ENCODE measurements at places on chromosomes 3 and 15.

DNA sequence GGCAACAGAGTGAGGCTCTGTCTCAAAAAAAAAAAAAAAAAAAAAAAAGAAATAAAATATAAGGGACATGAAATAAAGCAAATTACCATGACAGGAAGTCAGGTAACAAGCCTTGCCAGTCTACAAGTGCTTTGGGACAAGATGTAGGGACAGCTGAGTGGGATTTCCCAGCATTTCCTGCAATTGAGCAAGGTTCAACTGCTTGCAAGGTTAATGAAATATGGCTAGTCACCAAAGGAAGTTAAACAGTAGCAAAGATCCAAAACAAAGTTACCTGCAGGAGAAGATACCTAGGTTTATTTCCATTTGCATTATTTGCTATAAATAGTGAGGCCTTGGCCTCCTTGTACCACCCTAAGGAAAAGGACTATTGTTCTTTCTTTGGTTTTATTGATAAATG lies 22.3 kb upstream of the CNOT10 start:
- no peak for DNase-seq

DNA sequence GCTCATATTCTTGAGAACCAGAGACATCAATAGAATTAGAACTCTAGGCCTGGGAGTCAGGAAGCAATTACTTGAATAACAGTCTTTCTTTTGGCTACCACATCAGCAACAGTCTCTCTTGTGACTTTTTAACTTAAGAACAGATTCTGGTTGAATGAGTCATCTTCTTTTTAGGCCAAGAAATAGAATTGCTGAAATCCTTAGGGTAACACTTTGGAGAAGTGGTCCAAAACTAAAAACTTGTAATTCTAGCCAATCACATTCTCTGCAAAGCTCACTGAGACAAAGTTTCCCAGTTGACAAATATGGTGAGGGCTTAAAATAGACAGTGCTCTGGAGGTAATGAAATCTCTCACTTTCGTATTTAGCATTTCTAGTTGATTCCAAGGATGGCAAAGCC lies 238.0 kb downstream of the SHOX2 start:
- DNase-seq: no peak

DNA sequence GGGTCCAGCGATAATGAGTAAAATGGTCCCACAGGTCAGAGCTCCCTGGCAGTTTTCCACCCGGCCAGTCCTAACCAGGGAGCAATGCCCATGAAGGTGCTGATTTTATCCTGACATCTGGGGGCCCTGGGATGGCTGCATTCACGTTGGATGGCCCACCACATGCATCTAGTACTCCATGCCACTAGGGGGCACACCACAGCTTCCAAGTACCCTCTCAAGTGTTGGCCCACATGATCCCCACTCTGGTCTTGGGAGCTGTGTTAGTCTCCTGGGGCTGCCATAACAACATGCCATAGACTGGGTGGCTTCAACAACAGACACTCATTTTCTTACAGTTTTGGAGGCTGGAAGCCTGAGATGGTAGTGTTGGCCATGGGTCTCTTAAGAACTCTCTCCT lies 225.5 kb downstream of the SLCO3A1 start:
- DNase-seq: no peak

DNA sequence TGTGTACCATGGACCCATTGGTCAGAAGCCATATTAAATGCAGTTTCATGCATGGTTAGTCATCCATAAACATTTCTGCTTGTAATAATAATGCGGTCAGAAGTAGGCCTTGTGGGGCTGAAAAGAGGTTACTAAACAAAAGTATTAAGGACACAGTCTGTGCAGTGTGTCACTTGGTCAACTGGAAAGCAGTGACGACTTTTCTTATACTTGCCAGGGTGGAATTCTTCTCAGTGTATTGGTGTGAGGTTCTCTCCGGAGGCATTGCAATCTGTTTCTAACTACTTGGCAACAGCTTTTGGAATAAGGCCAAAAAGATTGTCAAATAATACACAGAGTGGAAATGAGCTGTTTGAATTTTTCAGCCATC lies 46.8 kb downstream of the CHL1 start:
- DNase-seq: no peak

DNA sequence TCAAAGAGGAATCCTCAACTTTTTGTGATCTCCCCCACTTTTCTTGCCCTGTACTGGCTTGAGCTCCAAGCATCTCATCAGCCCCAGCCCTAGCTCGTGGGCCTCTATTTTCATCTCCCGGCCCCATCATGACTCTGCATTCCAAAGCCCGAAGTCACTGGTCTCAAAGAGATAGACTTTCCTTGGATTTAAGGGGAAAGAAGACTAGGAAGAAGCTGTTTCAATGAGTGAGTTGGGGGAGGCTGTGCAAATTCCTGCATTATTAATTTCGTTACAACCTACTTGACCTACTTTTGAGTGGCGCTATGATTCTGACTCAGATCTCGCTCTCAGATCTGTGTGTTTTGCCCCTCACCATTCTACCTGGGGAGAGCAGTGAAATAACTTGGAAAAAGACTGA lies 266.6 kb upstream of the TBL1XR1 start:
- no peak for DNase-seq

DNA sequence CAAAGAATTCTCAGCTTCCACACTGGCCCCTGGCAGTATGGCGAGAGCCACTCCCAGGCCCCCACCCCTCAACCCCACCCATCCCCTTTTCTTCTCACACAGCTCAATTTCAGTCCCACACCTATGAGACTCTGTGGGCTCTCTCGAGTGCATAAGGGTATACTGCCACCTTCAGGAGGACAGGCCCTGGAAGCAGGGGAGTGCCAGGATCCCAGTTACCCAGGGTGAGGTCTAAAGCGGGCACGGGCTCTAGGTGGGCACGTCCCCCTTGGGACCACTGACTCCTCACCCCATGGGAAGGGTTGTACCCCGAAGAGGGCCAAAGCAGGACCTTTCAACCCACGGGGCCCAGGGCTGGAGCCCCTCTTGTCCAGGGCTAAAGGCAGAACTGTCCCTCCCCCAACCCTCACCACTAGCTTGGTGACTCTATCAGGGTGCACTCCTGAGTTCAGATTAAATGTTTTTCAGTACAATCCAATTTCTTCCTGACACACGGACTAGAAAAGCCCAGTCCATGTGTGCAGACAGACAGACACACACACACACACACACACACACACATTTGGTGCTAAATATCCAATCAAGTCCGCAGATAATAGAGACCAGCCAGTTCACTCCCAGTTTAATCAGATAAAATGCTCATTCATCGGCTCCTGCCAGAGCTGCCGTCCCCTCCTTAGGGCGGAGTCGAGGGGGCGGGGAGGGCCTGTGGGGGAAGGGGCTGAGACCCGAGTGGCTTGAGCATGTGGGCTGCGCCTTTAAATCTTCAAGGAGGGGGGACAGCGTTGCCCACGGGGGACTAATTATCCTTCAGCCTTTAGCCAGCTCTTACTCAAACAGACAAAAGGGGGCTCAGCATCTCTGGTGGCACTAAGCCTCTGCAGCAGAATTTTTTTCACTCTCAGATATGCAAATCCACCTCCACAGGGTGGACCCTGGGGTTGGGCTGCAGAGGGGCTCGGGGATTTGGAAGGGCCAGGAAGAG lies 59.3 kb downstream of the CYP11A1 start:
- peak; percentile 64 for DNase-seq

DNA sequence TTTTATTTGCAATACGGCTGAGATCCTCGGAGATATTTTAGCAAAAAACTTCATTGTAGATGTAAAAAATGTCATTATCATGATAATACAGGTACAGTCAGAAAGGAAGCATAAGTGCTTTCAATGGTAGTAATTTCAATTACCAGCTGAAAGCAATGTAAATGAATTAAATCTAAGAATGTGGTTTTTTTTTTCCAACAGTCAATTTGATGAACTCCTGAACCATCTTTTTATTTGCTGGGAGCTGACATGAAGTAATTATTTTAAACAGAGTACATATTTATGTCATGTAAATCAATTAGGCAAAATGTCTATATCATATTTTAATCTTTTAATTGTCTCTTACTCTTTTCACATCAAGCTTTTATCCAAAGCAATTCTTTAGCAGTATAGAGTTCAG lies 70.6 kb downstream of the MORC1 start:
- DNase-seq: no peak

DNA sequence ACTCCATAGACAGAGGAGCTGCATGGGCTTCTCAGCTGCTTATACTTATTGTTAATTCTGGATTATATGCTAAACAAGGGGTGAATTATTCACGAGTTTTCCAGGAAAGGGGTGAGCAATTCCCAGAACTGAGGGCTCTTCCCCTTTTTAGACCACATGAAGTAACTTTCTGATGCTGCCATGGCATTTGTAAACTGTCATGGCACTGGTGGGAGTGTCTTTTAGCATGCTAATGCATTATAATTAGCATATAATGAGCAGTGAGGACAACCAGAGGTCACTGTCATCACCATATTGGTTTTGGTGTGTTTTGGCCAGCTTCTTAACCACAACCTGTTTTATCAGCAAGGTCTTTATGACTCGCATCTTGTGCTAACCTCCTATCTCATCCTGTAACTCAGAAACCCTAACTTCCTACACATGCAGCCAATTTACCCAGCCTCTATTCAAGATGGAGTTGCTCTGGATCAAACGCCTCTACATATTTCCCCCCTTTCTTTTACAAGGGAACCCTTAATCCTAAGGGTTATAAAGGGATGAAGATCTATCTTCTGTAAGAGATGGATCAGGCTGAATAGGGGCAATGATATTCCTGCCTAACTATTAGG lies 12.1 kb upstream of the DMXL2 start:
- no peak for DNase-seq

DNA sequence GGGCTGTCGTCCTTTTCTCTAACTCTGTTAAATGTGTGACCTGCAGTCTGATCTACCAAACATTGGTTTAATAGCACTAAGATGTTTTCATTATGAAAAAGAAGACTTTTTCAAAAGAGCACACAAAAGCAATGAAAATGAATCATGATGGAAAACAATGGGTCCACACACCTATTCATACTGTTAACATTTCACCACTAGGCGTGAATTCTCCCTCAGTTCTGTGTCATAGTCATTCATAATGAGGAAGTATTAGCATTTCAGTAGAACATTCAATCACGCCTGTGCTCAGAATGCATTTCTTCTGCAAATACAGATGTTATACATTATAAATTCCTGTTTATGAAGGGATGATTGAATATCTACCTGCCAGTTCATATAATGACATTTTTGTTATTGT lies 35.9 kb downstream of the EIF4E3 start:
- no peak for DNase-seq

DNA sequence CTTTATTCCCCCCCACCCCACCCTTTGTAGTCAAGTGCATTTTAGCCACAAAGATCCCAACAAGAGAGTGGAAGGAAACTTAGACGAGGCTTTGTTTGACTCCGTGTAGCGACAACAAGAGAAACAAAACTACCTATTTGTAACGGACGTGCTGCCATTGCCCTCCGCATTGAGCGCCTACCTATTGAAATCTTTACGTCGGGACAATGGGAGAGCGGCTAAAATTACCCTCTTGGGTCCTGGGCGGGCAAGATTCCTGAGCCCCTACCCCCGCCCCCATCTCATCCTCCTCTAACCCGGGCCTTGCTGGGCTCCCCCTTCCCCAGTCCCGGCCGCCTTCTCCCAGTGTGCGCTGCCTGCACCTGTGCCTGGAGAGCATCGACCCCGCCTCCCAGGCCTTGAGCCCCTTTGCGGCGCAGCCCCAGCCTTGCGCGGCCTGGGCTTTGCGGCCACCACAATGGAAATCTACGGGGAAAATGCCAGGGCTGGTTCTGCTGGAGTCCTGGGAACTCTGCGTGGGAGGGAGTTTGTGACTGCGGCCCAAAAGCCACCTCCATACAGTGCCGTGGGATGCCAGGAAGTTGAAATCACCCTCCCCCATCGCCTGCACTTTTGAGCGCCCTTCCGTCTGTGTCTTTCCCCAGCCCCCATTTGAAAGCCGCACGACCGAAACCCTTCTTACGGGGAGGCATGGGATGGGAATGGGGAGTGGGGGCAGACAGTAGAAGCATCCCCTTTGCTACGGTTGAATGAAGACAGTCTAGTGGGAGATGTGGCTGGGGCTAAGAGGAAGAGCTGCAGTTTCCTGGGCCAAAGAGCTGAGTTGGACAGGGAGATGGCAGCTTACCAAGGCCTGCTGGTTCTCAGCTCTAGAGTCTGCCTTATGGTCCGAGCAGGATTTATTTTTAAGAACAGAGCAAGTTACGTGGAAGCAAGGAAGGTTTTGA lies 1.1 kb upstream of the SOX2 start:
- DNase-seq: no peak

GRCh38 chr3:162365066-162365719 lies 868.6 kb downstream of the OTOL1 start:
- no peak for DNase-seq

- DNase-seq: no peak
Observed at GRCh38 chr3:88013592-88013991, 45.2 kb downstream of the CGGBP1 start.

DNA sequence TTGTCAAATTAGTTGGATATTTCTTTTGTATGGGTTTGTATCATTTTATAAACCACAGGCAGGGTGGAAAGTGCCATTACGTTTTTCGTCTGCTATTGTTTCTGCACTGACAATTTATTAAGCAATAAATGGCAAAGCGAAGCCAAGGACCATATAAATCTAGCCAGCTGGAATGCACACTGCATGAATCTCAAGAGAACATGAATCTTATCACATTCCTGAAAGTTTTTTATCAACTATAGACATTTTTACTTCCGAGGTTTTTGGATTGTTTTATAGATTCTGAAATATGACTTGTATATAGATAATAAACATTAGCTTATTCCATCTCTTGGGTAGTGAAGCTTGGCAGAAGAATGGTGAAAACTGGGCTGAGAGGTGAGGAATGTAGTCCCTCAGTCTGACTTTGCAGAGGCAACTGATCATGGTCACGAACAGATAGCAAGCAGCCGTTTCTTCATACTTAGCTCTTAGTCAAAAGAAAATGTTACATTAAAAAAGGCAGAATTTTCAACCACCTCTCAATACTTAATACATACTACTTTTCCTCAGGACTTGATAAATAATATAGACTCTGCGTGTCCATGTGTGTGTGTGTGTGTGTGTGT lies 102.7 kb downstream of the OSBPL10 start:
- DNase-seq: no peak

DNA sequence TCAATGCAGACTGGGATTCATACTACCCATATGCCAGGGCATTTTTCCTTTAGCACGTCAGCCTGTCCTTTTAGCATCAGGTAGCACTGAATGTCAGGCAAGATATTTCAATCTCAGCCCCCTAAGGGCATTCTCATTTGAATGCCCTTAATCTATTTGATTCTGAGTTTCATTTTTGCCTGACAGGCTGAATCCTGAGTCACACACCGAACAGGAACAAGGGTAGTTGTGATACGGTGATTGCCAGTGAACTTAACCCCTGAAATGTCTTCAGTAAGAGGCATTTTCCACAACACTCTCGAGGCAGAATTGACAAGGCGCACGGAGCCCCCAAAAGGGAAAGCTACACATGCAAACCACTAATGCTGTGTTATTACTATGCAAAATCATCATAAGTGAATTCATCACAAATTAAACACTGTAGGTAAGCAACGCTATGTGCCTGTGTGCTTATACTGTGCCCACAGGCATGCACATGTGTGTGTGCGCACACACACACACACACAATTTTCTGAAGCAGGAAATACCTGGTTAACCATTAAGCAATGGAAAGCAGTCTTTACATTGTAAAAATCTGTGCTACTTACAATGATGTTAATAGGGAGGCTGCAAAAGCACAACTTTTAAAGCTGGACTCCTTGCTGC lies 130.4 kb downstream of the ZNF385D start:
- no peak for DNase-seq

Data from endothelial cell (in vitro differentiated cells).